T47D (cell line): ENCODE measurements at places on chromosomes 3 and 15.
A peak's percentile ranks its signal among the peaks of the same experiment; 100 is the strongest.

- no peak for DNase-seq
These were observed 18.1 kb downstream of the DAZL start for GRCh38 chr3:16587047-16587680.

GRCh38 chr15:53535886-53536285 lies 223.6 kb downstream of the WDR72 start:
- DNase-seq: no peak

GRCh38 chr3:29409409-29409808 lies 128.5 kb downstream of the RBMS3 start:
- DNase-seq: no peak

GRCh38 chr3:58792921-58793451 lies 126.4 kb upstream of the FAM3D start:
- DNase-seq: no peak

GRCh38 chr15:66982816-66983215 lies 82.6 kb upstream of the SMAD3 start:
- no peak for DNase-seq

DNA sequence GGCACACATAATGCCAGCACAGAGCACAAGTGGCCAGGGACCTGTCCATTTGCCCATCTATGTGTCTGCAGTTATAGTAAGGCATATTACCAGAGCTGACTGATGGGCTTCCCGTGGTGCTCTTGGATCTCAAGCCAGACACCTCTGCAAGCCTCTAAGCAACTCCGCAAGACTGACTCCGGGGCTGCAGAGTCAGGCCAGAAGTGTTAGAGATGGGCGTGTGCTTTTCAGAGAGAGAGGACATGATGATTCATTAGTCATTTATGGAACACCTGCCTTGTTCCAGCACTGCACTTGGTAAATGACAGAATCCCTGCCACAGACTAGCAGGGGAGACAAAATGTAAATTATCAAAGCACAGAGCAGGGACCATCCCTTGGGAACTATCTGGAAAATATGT lies 559.0 kb downstream of the PDCD6IP start:
- no peak for DNase-seq

DNA sequence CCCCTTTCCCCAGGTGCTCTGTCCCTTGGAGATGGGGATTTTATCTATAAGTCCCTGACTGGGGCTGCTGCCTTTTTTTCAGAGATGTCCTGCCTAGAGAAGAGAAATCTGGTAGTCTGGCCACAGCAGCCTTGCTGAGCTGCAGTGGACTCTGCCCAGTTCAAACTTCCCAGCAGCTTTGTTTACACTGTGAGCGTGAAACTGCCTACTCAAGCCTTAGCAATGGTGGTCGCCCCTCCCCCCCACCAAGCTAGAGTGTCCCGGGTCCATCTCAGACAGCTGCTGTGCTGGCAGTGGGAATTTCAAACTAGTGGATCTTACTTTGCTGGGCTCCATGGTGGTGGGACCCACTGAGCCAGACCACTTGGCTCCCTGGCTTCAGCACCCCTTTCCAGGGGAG lies 38.9 kb downstream of the TMEM266 start:
- DNase-seq: no peak

GRCh38 chr3:107681396-107681795 lies 158.6 kb downstream of the BBX start:
- no peak for DNase-seq

GRCh38 chr3:175916191-175916934 lies 1057.2 kb downstream of the NAALADL2 start:
- DNase-seq: no peak

DNA sequence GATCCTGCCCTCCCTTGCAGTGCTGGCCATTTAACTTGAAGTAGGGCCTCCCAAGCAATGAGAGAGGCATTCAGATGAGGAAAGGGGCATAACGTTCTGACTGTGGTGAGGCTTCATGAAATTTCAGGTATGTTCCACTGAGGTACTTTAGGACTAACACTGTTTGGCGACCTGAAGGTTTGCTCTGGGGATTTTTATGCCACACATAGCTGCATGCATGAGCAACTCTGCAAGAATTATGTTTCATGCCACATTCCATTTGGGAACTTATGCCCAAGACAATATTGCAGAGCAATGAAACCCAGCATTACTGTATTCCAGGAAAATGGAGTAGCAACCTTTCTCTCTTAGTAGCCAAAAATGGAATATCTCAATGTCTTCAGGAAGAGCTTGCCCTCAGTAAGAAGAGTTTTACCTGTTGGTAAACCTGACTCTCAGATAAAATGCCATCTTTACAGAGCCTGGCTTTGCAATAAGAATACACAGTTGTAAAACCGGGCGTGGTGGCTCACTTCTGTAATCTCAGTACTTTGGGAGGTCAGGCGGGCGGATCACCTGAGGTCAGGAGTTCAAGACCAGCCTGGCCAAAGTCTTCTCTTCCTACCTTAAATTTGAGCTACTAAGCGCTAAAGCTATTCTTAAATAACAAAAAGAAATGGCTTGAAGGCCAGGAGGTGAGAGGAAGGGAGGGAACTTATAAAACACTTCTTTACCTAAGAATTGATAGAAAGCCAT lies 16.7 kb upstream of the TBL1XR1 start:
- DNase-seq: no peak

- peak; percentile 51 for DNase-seq
These were observed 88.6 kb downstream of the TBL1XR1 start for GRCh38 chr3:177108648-177109047.

GRCh38 chr3:52086976-52087663 lies 30.7 kb upstream of the DUSP7 start:
- DNase-seq: no peak

DNA sequence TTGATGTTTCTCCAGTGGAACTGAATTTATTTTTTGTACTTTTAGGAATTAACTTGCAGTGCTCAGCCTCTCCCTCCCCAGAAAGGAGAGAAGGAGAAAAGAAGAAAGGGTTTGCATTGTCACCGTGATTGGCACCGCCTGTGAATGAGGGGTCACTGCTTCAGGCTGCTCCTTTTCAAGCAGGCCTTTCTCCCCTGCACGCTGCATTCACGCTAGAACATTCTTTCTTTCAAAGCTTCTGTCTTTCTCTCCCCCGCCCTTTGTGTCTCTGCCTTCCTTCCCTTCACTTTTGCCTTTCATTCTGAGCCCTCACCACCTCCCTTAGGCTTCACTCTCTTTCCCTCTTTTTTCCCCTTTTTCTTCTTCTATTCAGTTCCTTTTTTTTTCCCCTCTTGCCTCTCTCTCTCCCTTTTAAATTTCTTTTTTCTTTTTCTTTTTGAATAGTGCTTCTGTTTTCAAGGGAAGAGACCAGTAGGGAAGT lies 42.4 kb downstream of the ZNF710 start:
- no peak for DNase-seq

DNA sequence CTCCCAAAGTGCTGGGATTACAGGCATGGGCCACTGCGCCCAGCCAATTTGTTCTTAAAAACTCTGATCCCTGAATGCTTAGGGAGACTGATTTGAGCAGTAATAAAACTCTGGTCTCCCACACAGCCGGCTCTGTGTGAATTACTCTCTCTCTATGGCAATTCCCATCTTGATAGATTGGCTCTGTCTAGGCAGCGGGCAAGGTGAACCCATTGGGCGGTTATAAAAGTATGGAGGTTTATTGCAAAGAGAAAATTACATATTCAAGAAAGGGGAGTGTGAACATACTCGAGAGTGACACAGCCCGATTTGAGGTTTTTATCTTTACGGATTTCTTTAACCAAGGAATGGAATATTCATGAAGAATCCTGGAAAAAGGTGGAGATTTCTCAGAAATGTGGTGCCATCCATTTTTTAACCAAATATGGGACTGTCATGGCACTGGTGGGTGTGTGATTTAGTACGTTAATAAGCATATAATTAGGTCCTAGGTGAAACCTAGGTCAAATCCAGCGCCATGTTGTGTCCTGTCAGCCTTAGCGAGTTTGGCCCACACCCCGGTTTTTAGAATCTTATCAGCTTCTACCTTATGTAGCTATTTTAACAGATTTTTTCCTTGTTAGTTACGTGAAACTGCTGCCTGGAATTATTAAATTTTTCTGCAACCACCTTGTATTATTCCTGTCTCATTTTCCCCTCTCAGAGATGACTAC lies 7.2 kb upstream of the GMPS start:
- DNase-seq: no peak

- no peak for DNase-seq
These were observed 6.8 kb upstream of the TBC1D5 start for GRCh38 chr3:17749281-17749680.

DNA sequence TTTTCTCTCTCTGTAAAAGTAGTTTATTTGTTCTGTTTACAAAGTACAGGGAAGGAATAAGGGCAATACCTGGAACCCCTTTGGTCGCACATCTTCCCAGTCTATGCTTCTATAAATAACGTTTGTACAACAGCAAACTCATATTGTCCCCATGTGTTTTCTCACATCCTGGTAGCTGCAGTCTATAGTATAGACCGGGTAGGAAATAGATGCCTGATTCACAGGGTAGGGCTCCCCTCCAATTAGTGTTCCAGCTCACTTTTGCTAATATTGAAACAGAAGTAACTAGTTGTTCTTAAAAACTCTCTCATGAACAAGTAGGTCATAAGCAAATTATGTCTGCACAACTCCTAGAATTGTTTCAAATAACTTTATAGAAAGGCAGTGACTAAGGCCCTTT lies 17.7 kb downstream of the ATG7 start:
- no peak for DNase-seq

GRCh38 chr15:31293655-31294054 lies 33.0 kb upstream of the KLF13 start:
- DNase-seq: peak; percentile 65

DNA sequence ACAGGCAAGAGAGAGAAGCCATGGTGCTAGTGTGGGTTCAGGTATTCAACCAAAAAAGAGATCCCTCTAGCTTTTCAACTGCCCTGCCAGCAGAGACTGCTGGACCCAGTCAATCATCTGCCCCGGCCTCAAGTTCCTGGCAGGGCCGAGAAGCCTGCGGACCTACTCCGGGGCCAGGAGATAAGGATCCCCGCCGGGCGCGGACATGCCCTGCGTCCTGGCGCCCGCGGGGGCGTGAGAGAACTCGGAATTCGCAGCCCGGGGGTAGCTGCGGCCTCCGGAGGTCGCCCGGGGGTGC lies 821 bp upstream of the MAGI1 start:
- peak; percentile 30 for DNase-seq

DNA sequence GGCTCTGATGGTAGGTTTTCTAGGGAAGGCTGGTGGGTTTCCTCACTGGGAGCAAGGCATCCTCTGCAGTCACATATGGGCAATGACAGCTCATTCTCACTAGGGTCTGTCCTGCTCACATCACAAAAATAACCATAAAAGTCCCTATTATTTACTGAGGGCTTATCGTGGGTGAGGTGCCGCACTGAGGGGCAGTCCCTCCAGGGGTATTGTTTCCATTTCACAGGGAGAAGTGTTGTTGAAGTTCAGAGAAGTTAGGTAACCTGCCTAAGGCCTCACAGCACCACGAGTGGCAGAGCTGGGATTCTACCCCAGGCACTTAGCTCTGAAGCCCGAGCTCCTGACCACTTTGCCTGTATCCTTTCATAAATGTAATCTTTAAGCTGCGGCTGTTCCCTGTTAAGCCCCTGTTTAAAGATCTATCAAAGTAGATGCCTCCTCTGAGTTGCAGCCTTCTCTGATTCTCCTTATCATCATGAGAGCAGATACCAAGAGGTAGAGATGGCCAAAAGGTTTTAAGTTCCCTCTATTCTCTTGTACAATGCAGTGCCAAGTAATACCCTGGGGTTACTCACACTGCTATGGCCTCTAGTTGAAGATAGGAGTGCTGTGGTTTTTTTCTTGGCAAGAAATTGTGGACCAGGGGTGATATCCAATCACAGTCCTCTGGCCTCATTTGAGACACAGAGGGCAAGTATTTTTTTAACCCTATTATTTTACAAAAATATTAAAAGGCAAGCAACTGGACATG lies 107.0 kb downstream of the RPLP1 start:
- no peak for DNase-seq

GRCh38 chr15:63107895-63108546 lies 13.6 kb upstream of the LACTB start:
- DNase-seq: no peak

GRCh38 chr3:2511356-2511755 lies 412.7 kb downstream of the CNTN4 start:
- DNase-seq: no peak

- no peak for DNase-seq
These were observed 10.6 kb downstream of the LAMP3 start for GRCh38 chr3:183151821-183152351.

DNA sequence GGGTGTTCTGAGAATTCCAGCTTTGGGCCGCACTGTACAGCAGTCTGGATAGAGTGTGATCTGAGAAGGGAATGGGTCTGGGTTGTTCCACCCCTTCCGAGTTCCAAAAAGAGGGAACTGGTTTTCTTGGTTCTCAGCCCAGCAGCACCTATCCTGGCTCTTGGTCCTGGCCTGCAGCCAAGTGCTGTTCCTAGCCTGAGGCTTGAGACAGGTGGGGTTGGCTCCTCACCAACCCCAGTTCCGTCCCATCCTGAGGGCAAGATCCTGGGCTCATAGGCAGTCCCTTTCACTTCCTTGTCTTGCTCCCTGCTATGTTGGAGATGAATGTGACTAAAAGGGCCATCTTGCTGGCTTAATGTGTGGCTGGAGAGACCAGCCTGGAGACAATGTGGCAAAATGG lies 15.2 kb downstream of the IVD start:
- peak; percentile 68 for DNase-seq

DNA sequence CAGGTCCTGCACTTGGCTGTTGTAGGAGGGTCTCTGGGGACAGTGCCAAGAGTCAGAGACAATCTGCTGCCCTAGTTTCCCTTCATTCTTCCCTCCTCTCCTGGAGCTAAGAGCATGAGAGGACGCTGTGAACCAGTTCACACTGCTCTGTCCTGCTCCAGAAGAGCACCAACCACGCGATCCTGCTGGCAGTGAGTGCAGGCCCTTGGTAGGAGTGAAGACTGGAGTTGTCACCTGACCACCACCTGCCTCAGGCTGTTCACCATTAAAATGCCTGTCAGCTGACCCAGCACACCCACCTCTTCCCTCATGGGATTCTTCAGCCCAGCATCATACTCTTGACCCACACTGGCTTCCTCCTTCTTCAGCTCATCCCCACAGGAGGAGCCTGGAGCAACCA lies 2.9 kb downstream of the TM6SF1 start:
- no peak for DNase-seq

DNA sequence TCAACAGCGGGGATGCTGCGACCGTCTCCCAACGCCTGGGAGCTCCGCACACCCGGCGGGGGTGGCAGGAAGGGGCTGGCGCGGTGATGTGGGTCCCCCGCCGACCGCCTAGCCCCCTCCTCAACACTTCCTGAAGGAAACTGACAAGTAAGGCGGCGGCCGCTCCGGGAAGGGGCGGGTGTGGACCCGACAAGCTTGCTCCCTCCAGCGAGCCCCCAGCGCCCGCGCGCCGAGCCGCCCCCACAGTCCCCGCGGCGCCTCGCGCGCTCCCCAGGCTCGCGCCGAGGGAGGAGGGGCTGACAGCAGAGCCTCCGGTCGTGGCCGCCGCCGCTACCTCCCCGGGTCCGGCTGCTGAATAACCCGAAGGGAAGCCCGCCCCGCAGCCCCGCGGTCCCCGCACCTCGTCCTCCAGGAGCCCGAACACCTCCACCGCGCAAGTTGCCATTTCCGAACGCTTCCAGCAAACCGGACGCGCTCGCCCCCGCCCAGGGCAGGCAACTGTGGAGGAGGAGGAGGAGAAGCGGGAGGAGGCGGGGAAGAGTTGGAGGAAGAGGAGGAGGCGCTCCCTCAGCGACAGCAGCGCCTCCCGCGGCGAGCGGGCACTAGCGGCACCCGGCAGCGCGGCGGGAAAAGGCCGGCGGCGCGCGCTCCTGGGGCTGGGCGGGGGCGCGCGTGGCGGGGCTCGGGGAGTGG lies at the start of gene NEDD4:
Gene NEDD4 (minus strand): TSS at position 502 of the 693 bp plus-strand sequence. CDS start 57 bp downstream, at position 445.
- DNase-seq: peak; percentile 91

- DNase-seq: no peak
These were observed 133.9 kb downstream of the DIPK2A start for GRCh38 chr3:144105542-144105941.
